ENCODE measurements at places on chromosomes 4 and X. TPM values are rescaled to one million over a fixed set of nuclear protein-coding genes. Genes with fewer than 3 reads are reported as not detected.

DNA sequence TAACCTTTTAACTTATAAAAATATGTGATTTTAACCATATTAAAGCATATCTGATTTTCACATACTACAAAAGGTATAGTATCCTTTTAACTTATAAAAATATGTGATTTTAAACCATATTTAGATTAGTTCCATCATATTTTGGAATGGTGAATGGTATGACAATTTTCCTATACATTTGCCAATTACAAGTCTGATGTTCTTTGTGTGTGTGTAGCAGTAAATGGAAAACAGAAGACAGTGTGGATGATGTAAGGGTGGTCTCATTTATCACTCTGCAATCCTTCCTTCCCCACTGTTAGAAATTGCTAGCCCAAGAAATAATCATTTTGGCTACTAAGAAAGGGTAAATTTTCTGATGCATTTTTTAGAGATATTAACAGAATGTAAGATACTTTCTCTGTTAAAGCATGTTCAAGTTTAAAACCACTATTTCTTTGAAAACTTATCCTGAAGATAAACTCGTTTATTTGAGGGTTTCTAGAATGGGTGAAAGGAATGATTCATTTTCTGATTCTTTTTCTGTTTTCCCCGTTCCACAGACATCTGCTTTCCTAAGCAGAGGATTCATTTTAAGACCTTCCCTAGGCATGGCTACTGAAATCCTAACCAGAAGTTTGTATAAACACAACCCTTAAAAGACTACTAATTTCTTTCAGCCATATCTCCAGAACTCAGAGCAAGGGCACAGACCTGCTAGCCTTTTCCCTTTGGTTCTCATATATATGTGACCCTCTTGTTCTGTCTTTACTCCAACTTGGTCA lies 21.0 kb downstream of the NUDT6 start:
- DNase-seq: no peak

- DNase-seq: no peak
Observed at GRCh38 chr4:73836373-73837279, at the start of gene CXCL6. Gene CXCL6 (plus strand): TSS chr4:73836678. CDS start chr4:73836751, 73 bp downstream.

MAP3K15 gene
- 3.6 TPM for polyA plus RNA-seq

DNA sequence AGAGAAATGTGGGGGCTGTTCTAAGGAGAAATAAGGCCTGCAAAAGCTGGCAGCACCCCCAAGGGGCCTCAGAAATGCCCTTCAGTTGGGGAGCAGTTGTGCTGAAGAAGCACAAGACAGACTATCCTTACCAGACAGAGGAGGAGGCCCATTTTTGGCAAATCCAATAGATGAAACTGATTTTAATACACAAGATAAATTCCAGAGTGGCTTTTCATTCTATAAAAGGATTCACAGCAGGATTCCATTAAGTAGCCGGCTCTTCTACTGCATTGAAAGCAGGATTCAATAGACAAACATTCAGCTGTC lies 8.1 kb downstream of the SEPTIN6 start:
- DNase-seq: no peak

DNA sequence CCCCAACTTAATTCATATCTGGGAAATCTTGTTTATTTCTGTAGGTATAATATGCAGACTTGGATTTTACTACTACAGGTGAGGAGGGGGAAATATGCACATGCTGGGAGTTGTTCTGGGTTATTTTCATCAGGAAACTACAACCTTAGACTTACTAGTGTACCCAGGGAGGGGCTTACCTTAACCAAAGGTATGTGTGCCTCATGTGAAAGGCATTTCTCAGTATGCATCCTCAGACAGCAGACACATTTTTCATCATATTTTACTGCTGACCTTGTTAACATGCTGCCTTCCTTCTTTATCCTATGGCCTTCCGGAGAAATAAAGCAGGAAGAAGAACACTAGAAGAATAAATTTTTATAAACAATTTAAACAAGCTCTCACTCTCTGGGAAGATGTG lies 214.9 kb downstream of the SPANXN4 start:
- no peak for DNase-seq

PABPC1L2B gene
- polyA plus RNA-seq: 0.06 TPM

DNA sequence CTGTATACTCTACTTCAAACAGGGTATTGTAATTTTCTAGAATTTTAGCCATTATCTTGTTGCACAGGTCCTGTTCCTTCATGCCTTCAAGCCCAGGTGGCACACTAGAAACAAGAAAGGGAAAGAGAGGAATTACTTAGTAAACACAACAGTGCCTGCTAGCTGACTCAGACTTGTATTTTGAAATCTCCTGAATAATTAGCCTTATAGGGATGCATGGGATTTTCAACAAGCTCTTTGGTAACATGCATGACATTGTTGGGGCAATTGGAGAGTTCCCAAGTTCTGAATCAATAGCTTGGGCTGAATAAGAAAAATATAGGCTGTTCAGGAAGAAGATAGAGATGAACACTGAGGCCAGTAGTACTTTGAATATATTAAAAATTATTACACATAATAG lies 118.8 kb downstream of the FAM13A start:
- DNase-seq: no peak

DNA sequence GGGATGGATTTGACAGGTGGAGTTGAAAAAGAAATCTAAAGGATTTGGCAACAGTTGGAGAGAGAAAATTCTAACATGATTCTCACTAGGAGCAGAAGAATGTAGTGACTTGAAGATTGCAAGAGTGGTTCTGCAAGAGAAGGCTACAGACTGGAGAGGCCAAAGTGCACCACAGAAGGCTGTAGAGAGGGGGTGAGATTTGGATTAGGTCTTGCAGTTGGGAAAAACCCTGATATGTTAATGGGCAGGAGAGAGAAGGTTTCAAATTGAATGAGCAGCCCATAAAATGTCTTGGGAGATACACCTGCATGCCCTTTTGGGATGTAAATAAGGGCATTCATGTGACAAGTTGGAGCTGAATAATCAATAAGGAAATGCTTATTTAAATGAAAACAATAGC lies 14.7 kb upstream of the VEGFD start:
- DNase-seq: no peak

- DNase-seq: peak; percentile 66
Observed at GRCh38 chrX:22699581-22700091, 300.1 kb upstream of the DDX53 start.

DNA sequence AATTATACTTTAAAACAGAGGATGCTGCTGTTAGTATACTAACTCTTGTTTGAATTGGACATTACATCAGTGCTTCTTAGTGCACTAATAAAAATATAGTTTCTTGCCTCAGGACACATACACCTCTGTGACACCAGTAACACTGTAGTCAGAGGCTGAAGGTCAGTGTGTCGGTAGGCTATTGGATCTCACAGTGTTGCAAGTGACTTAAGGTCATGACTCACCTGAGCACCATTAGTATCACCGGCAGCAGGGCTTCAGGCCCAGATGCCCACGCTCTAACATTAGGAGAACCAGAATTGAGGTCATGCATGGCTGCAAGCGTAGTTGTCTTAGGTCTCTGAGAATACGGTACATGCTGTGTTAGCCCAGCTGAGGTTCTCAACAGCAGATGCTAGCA lies 15.2 kb downstream of the ETDC start:
- DNase-seq: no peak
